ENCODE measurements at places on chromosomes 16 and 17. TPM values are rescaled to one million over a fixed set of nuclear protein-coding genes. Genes with fewer than 3 reads are reported as not detected.

FAM234A gene
- total RNA-seq: 28.8 TPM

NEUROD2 gene
- not detected for total RNA-seq

CSF3 gene
- total RNA-seq: not detected

TNP2 gene
- not detected for total RNA-seq

USB1 gene
- total RNA-seq: 44.2 TPM

ATP1B2 gene
- 0.18 TPM for total RNA-seq

TEPSIN gene
- 57.8 TPM for total RNA-seq

ALG1 gene
- 22.0 TPM for total RNA-seq

RCVRN gene
- total RNA-seq: not detected

SLC26A11 gene
- 7.6 TPM for total RNA-seq

CLDN6 gene
- total RNA-seq: not detected

SEZ6 gene
- not detected for total RNA-seq

KLHL10 gene
- not detected for total RNA-seq

ABCA6 gene
- 0.28 TPM for total RNA-seq

TBC1D28 gene
- total RNA-seq: not detected

CACNG5 gene
- total RNA-seq: not detected

INCA1 gene
- 0.26 TPM for total RNA-seq

CETP gene
- total RNA-seq: not detected

LAT gene
- total RNA-seq: 333 TPM

CLEC10A gene
- total RNA-seq: not detected

MYLK3 gene
- total RNA-seq: 0.20 TPM

TMEM88 gene
- 0.82 TPM for total RNA-seq

HS3ST2 gene
- total RNA-seq: not detected

CLDN7 gene
- total RNA-seq: 0.53 TPM

DNAH17 gene
- 0.33 TPM for total RNA-seq

APOBR gene
- 19.7 TPM for total RNA-seq

IRX6 gene
- total RNA-seq: not detected

SEPTIN1 gene
- total RNA-seq: 383 TPM

SSTR5 gene
- total RNA-seq: not detected

IRF8 gene
- total RNA-seq: 12.7 TPM

C16orf92 gene
- not detected for total RNA-seq

CDC42EP4 gene
- total RNA-seq: 2.1 TPM

PMP22 gene
- total RNA-seq: not detected

ESRP2 gene
- total RNA-seq: not detected
